ENCODE measurements at places on chromosomes 5 and 9.

DNA sequence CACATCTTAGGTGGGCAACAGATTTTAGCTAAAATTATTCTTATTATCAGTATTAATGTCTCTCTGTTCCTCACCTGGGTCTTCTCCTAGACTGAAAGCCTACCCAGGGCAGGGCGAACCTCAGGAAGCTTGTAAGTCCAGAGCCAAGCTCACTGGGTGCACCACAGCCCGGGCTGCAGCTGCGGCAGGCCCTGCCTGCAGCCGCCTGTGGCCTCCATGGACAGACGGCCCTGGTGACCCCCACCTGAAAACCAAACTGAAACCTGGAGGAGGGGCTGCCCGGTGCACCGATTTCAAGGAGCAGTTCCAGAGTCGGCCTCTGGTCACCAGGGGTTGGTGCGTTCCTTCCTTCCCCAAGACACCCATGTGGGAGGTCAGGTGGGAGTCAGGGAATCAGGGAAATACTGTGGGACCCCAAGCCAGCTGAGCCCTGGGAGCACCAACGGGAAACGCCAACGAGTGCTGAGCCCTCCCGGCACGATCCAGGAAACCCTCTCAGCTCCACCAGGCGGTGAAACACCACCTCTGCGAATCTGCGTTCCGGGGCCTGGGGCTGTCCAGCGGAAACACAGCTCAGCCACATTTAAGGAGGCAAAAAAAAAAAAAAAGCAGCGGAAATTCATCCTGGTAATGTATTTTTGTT is 68.6 kb upstream of the PPP1R26 start:
- DNase-seq = no peak

DNA sequence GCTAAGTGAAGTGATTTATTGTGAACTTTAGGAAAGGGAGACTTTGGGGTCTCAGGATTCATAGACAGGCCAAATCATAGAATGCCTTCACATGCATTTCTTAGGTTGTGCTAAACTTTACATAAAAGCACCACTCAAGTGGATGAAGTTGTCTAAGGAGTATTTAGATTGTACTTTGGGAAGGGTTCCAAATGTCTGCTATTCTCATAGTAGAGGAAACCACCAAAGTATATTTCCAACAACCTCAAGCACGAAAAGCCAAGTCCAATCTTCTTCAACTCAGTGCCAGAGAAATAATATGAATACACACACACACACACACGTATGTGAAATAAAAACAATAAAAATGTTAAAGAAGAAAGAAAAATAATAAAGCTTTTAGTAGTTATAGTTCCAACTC is 41.8 kb downstream of the ENC1 start:
- DNase-seq = no peak

DNA sequence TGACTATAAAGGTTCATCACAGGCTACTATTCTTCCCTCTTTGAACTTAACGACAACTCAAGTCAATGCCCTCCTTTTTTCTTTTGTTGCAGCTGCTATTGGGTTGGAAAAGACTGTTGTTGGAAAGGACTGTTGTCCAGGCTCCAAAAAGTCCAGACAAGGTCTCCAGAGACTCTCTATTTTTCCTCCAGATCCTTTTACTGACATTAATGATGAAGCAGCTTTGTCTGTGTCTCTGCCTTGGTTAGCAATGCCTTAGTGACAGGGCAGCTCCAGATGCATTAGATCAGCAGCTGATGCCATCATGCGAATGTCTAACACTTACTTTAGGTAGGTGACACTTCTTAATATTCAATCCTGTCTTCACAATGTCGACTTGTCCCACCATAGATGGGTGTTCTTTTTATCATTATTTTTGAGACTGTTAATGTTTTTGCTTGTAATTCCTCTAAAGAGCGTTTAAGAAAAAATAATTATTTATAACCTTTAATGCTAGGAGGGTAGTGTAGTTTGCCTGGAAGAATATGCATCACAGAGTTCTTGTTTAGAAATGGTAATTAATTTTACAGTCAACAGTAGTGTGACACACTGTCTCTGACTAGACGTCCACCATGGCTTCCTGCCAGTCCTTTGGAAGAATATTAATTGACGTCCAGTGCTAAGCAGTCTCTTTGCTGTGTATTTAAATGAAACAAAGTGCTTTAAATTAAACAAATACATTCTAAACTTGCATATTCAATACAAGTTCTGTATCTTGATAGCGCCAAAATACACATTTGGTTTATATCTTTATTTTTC is 492.2 kb downstream of the NR2F1-AS1 start:
- no peak for DNase-seq

GRCh38 chr5:76927961-76928360 is 24.9 kb upstream of the CRHBP start:
- no peak for DNase-seq

GRCh38 chr9:137606005-137606621 is 627 bp downstream of the ARRDC1 start:
- peak; percentile 61 for DNase-seq

DNA sequence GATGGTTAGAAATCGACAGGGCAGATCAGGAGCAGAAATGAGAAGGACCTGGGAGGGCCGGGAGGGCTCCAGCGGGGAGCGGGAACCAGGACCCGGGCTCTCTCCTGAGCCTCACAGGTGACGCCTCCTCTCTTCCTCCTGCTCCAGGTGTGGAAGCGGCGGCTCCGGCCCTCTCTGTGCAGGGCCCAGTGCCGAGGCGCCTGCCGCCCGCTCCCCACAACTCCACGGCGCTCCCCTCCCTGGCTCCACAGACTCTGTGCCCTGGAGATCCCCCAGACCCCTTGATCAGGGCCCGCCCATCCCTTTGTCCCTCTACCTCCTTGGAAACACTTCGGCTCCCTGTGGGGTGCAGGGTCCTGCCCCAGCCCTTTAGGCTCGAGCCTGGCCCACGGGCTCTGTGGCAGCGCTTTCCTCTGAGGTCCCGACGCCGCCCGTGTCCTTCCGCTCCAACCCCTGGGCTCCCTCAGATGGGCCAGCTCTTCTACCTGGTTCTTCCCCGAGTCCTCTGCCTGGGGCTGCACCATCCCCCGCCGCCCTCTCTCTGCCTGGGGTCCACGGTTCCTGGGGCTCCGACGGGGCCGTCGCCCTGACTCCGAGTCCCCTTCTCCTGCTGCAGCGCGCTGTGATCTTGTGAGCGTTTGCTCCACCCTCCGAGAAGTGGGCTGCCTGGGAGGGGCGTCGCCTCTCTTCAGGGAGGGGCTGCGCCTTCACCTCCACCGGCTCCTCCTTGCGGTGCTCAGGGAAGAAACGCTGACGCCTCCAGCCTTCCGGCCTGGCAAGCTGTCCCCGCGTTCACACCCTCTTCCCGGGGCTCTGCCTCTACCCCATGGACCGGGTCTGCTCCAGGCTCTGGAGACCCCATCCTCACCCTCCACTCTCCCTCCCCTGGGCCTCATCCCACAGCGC is 22.4 kb upstream of the SLC6A3 start:
- no peak for DNase-seq

- DNase-seq = peak; percentile 81
Measured at GRCh38 chr9:133133681-133134387, 12.8 kb upstream of the RALGDS start.

Measured in head of caudate nucleus (tissue), 42 donors.